Coronary artery (tissue), 2 donors: ENCODE measurements at places on chromosomes 4 and X.

- no peak for DNase-seq
Measured at GRCh38 chrX:39242187-39242586, 440.9 kb downstream of the MID1IP1 start.

DNA sequence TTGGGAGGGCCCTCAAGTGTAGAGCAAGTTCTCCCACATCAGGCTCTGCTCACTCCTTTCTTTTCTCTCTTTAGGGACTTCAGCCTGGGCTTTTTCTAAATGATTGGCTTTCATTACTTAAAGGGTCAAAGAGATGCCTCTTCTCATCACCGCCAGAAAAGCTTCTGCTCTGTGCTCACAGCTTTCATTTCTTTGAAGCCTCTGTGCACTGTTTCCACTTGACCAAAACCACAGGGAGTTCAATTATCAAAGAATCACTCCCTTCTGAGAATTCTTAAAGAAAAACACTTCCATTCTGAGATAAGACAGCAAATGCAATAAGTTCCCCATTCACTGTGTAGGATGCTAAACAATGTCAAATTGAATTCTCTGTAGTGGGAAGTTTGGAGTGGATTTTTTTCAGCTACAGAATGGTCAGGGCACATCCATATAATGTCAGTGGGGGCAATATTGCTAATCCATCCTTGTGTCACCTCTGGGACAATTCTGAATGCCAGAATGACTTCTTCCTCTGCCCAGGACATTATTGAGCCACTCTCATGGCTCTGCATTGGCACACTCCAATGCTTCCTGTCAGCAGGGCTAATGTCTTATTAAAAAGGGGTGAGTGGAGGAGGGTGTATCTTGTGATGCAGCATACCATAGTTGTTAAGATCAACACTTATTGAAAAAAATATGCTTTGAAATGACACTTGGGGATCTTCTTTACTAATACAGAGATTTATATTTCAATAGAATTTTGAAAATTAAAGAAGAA lies 217.6 kb downstream of the SNCA start:
- DNase-seq, result no peak

DNA sequence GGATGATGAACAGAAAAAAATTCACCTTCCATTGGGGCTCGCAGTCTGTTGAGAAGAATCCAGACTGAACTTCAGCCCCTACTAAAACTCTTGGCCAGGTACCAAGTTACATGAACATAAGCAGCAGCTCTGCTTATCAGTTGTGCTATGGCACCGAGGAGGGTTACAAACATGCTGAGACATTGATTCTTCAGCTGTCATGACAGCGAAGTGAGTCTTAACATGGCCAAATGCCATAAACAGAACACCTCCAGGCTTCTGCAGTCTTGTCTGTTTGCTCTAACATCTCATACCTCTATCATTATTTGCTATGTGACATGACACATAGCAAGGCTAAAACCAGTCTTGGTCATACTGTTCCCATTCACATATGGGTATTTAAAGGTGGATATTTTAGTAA lies 521.5 kb downstream of the GRID2 start:
- no peak for DNase-seq

DNA sequence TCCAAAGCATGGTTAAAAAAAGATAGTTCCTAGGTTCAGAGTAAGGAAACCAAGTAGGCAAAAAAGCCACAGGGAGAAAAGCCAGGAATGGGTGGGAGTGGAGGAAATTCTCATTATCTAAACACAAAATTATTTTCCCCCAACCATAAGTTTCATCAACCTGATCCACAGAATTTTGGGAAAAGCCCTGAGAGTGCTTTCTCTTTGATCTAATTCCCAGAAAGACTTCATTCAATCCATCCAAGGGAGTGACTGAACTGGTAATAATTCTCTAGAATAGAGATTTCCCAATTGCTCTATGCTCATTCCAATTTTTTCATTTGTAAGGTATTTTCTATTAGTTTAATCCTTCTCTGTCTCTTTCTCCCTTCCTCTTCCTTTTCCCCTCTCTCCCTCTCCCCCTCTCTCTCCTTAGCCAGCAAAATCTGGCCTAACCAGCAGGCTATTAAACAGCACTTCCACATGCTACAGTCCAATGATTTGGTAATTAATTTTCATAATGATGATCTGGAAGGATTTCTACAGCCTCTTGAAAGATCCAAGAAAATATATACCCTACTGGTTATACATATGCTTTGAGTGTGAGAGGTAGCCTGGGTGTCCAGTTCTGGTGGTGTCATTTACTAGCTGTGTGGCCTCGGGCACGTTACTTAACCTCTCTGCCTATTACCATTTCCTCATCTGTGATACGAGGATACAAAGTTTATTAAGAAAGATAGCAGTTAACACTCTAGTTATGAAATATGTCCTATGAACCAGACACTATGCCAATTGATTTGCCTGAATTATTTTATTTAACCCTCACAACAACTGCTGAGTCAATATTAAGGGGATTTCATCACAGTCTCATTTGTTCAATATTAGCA lies 251.5 kb upstream of the RASGEF1B start:
- no peak for DNase-seq

- DNase-seq, result no peak
Measured at GRCh38 chr4:174593701-174594100, 71.4 kb upstream of the HPGD start.

DNA sequence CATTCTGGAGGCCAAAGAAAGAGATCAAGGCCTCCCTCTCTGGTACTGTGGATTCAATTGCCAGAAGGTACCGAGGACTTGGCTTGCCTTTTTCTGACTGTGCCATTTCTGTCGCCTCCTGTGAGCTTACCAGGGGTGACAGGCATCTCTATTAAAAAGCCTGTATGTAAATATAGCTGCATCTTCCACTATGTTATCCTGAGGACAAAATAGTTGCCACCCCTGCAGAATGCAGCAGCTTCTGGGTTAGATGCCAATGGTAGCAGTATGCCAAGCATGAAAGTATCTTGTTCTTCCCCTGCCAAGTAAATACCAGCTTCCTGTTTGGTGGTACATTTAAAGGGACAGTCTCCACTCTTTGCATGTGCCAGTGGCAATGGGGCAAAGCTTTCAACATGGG lies 10.7 kb downstream of the TRPC5OS start:
- no peak for DNase-seq

DNA sequence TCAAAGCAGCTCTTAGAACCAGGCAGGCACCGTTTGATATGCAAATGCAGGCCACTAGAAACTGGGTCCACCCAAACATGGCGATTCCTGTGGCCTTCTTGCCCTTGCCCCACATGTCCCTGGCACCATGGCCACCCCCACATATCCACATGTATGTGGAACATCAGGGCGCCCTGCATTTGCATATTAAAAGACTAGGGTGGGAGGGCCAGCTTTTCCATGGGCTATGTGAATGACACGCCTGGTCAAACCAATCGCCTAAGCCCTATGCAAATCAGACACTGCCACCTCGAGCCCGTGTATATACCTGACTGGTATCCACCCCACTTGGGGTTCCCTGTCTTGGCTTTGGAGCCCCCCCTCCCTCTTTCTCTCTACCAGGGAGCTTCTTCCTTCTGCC lies 107.0 kb downstream of the ABLIM2 start:
- no peak for DNase-seq

- no peak for DNase-seq
Measured at GRCh38 chrX:39164212-39164611, 363.0 kb downstream of the MID1IP1 start.

DNA sequence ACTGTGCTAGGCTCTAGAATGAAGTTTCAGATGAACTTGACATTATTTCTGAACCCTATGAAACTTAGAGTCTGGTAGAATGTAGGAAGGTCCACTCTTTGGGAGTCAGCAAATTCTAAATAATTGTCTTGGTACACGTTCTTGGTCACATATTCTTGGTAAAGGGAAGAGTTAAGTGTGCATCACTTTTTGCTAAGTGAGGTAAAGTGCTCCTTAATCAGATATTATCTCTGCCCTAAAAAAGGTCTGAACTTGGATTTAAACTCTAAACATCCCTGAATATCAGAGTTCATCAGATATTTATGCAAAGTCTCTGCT lies 7.2 kb downstream of the OCIAD2 start:
- DNase-seq, result no peak

- DNase-seq, result no peak
Measured at GRCh38 chr4:10179957-10180602, 63.5 kb upstream of the WDR1 start.

DNA sequence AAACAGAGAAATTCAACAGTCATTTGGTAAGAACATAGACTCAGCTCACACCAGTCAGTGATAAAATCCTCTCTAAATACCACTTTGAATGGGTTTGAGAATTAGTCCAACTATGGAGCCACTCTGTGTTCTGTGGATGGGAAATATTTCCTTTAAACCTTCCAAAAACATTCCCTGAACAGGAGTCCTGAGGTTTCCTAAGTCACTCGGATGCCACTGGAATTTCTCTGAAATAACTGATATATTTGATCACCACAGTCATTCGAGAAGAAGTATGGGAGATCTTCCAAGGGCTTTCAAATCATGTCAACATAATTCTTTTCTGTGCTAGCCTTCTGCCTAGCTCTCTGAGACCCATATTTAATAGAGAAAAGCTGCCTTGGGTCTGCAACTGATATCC lies 958.6 kb downstream of the STIM2 start:
- no peak for DNase-seq

DNA sequence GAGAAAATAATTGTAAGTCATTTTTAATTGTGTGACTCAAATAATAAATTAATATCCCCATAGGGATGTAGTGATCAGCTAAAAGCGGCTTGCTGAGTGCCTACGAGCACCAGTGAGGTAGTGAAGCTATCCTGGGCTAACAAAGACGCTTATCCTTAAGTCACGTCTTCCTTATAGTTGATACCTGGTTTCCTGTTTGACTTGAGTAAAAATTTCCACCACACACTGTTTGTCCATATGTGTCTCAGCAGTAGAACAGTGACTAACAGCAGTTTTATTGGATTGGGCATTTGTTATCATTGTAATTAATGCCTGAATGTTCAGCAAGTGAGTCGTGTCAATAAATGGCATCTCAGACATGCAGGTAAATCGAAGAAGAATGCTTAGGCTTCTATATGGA lies 241.1 kb downstream of the GRXCR1 start:
- DNase-seq, result no peak

GRCh38 chrX:27307546-27307945 lies 155.6 kb downstream of the PPP4R3C start:
- DNase-seq, result no peak

DNA sequence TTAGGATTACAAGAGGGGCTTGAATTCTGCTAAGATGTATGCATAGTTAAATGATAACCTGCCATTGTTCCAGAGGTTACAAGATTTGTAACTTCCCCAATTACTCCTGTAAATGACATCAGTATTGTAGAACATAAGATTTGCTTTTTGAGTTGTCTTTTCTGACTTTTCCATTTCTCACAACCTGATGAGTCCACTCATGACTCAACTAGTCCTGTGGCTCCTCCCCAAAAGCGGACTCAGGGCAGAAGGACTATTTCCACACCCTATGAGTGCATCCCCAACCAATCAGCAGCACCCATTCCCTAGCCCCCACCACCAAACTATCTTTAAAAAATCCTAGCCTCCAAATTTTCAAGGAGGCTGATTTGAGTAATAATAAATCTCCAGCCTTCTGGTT lies 54.7 kb downstream of the HOPX start:
- no peak for DNase-seq

DNA sequence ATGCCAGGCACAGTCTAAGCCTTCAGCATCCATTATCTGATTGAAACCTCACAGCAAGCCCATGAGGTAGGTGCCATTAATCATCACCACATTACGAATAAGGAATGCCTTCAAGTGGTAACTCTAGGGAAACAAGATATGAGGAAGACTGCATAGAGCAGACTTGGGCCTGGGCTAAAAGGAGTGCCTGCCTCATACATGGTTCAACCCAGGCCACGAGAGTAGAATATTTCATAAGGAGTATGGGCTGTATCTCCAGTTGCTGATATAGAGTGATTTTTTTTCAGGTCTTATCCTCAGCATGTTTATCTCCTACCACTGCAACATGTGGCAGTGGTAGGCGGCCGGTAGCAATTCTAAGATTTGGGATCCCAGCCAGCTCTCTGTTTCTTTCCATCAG lies 51.7 kb downstream of the ATP11C start:
- DNase-seq, result no peak

- no peak for DNase-seq
Measured at GRCh38 chr4:123415977-123416376, 19.4 kb downstream of the SPRY1 start.

- no peak for DNase-seq
Measured at GRCh38 chr4:36385951-36386571, 104.6 kb downstream of the DTHD1 start.

DNA sequence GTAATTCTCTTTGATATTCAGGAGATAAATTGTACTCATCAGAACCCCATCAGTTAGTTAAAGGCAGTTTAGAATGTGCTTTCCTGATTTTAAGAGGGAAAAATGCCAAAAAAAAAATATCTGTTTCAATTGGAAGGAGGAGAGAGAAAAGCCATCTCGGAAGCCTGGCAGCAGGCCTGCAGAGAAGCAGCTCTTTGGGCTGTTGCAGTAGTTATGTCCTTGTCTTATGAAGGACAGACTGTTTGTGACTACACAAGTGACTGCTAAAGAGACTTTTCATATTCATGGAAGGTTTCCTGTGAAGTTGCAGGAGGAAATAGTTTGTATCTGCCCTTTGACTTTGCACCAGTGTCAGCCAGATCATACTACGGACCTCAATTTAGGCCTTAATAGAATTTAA lies 88.8 kb downstream of the DCLK2 start:
- no peak for DNase-seq
